ENCODE measurements at places on chromosomes 11 and 22. TPM values are rescaled to one million over a fixed set of nuclear protein-coding genes. Genes with fewer than 3 reads are reported as not detected.

POU2F3 gene
- not detected for total RNA-seq

STX3 gene
- 19.3 TPM for total RNA-seq

SF3A1 gene
- total RNA-seq, result 25.7 TPM

KRTAP5-3 gene
- not detected for total RNA-seq

FAM111B gene
- not detected for total RNA-seq

OR52I2 gene
- total RNA-seq, result not detected

MYEOV gene
- not detected for total RNA-seq

TRIM66 gene
- 1.8 TPM for total RNA-seq

MS4A3 gene
- not detected for total RNA-seq

DNA sequence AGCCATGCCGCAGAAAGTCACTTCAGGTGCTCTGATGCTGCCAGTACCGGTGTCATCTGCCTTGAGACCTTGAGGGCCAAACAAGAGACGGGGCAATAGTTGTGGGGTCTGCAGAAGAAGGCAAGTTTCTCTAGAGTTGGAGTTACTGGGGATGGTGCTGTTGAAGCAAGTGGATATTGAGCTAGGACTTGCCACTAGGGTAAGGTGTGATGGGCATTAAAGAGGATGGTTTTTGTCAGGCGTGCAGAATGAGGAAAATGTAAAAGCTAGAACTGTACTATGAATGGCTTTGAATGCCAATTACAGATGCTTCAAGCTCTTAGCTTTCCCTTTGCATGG lies 61.6 kb downstream of the TNRC6B start:
- no peak for DNase-seq

DNA sequence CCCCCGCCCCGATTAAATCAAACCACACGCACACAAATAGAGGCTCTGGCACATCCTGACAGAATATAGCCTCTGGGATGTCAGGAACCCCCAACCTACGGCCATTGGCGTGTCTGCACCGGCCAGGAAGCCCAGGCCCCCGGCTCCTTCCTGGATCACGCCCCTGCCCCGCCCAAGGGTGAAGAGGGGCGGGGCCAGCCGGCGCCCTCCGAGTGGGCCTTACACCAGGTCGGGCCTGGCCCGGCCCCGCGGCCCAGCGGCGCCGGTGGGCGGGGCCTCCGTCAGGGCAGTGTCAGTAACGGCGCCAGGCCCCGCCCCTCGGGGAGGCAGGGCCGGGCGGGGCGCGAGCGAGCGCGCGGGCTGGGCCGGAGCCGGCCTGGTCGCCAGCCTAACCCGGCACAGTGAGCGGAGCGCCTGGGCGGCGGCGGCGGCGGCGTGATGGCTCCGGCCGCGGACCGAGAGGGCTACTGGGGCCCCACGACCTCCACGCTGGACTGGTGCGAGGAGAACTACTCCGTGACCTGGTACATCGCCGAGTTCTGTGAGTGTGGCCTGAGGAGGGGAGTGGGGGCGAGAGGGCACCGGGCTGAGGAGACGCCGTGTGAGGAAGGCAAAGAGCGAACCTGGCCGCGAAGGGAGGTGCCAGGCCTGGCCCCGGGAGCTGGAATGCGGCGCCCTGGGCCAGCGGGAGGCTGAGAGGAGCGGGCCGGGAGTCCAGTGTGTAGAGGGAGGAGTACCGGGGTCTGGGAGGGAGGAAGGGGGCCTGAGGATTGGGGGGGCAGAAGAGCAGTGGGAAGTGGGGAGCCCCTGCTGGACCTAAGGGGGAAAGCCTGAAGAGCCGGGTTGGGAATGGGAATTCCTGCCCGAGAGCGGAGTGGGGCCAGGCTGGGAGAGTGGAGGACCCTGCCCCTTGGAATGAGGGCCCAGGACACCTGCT lies at the start of gene ACER3:
Gene ACER3 (plus strand): TSS at position 380 of the 937 bp plus-strand sequence. CDS start 59 bp downstream, at position 439.
- peak; percentile 94 for DNase-seq

DNA sequence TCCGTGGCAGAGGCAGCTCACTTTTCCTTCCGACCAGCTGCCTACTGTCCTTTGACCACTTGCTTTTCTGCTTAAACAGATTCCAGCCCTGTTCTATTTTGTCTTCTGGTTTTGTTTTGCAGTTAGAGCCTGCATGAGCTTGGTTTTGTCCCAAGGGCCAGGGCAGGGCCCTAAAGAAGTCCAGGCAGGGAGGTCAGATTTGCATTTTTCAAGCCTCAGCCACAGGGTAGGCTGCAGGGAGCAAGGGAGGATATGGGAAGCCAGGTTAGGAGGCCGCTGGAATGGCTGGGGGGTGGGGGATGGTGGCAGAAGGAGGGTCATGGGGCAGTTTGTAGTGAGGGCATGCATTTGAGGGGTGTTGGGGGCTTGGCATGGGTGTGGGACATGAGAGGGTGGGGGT lies 23.1 kb downstream of the FADD start:
- no peak for DNase-seq

GRCh38 chr11:69138265-69138664 lies 17.5 kb upstream of the SMIM38 start:
- no peak for DNase-seq

DNA sequence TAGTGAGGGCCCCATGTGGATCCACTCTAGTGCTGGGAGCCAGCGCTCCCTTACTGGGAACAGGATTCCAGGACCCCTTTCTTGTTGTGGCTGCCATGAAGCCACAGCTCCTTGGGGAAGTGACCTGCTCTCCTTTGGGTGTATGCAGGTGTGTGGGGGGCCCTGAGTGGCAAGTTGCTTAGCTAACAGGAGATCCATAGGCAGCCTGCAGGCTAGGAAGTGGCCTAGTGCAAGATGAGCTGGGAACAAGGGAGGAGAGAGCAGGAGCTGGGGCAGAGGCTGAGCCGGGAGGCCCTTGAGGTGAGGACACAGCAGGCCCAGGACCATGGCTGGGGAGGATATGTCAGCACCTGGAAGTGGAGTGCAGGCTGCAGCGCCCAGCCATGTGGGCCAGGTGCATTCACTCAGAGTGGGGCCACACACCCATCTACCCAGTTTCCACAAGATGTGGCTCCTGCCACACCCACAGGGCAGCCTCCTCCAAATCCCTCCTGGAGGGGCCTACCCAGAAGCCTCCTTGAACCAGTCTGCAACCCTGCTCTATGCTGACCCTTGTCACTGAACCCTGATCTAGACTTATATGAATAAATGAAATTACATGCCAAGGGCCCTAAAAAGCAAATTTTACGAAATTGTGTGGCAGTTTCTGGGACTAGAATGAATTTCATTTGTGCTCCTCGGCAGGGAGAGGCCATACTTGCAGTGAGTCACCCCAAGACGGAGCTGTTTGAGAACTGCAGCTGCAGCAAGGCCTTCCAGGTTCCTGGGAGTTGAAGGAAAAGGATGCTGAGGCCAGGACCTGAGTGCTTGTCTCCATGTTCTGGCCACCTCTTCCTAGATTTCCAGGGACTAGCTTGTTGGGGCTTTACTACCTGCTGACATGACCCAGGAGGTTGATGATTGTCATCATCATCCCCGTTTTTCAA lies 3.2 kb downstream of the THAP7 start:
- DNase-seq, result no peak

DNA sequence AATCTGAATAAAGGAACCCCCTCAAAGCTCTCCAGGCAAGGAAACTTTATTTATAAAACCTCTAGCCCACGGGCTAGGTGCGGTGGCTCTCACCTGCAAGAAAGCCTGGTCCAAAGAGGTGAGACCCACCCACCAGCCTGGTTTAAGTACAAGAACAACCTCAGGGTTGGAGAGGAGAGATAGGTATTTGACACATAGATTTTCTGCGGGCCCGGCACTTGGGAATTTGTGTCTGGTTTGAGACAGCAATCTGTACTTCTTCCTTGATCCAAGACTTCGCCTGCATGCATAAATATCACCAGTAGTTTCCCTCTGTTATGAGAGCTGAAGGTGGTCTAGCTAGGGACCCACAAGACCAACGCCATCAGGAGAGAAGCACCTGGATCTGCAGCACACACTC lies 73.2 kb upstream of the CAPRIN1 start:
- no peak for DNase-seq

DNA sequence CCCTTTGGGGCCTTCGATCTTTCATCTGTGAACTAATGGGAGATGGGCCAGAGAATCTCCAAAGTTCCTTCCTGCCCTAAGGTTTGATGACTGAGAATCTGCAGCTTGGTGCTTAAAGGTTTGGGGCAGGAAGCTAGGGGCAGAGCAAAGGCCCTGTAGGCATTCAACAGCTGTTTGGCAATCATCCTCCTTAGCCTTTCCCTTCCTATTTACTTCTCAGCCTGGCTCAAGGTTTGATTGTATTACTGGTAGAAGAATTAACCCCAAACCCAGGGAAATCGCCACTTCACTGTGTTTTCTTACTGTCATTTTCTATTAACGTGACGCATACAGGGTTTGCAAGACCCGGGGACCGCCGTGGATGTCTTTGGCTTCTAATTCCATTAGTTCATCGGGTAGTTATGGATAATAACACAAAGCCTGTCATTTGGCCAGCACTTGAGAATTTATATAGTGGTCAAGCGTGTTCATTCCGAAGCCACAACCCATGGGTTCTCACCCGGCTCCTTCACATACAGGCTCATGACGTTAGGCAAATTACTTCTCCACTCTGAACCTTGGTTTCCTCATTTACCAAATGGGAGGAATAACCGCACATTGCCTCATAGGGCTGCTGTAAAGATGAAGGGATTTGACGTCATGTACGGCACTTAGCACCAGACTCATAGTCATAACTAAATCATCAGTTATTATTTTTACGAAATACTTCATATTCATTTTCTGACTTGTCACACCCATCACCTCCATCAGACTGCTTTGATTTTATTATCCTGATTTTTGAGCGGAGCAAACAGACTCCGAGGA lies 158.1 kb downstream of the FBXO7 start:
- DNase-seq, result no peak

DNA sequence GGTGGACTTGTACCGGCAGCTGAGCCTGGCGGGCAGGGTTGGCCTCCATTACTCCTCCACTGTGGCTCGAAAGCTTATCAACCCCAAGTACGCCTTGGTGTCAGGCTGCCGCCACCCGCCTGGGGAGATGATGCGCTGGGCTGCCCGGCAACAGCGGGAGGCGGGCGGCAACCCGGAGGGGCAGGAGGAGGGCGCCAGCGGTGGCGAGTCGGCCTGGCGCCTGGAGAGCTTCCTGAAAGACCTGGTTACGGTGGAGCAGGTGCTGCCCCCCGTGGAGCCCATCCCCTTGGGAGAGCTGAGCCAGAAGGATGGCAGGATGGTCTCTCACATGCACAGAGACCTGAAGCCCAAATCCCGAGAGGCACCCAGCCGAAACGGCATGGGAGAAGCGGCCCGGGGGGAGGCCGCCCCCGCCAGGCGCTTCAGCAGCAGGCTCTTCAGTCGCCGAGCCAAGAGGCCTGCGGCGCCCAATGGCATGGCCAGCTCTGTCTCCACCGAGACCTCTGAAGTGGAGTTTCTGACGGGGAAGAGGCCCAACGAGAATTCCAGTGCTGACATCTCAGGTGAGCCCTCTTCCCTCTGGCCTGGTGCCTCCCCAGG lies 26.7 kb downstream of the FAM83F start:
- no peak for DNase-seq

DNA sequence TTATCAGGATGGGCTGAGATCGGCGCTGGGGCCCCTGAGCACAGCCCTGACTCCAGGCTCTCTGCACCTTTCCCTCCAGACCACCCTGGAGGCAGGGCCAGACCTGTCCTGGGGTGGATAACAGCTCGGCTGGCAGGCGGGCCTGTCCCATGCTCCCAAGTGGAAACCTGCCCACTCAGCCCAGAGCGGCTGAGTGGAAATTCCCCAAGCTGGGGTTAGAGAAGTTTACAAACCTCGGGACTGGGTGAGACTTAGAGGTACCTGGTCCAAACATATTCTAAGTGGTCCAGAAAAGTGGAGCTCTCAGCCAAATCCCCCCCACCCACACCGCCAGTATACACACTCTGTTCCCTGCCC lies 4.8 kb upstream of the FXYD2 start:
- DNase-seq, result peak; percentile 66
